GM23248 (cell line): ENCODE measurements at places on chromosomes 6 and 20.

GRCh38 chr20:37990571-37991151, 42.6 kb downstream of the TTI1 start:
- peak; percentile 94 for DNase-seq

DNA sequence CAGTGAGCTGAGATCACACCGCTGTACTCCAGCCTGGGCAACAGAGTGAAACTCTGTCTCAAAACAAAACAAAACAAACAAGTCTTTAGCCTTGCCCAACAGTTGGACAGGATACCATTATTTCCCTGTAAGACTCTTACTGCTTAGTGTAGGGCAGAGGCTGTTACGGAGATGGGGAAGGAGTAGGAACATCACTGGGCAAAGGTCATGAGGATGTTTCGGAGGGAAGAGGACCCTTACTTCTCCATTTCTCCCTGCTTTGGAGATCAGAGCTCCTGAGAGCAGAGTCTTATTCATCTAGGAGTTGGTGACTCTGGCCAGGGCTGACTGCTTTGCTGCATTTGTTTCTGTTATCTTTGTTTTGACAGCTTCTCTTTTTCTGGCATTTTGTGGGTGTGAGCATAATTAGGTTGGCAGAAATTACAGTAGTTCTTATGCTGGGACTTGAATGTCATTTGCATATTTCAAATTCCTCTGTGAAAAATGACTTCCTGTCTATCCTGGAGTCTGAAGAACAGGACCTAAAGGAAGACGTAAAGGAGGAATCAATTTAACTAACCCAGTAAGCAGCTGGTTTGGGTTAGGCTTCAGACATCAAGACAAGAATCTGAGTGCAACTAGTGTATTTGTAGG, 89.0 kb downstream of the CDS2 start:
- DNase-seq: peak; percentile 15

GRCh38 chr6:89140347-89141156, 5.3 kb upstream of the PM20D2 start:
- peak; percentile 65 for DNase-seq

GRCh38 chr6:139186692-139187091, 51.8 kb downstream of the HECA start:
- DNase-seq: no peak

DNA sequence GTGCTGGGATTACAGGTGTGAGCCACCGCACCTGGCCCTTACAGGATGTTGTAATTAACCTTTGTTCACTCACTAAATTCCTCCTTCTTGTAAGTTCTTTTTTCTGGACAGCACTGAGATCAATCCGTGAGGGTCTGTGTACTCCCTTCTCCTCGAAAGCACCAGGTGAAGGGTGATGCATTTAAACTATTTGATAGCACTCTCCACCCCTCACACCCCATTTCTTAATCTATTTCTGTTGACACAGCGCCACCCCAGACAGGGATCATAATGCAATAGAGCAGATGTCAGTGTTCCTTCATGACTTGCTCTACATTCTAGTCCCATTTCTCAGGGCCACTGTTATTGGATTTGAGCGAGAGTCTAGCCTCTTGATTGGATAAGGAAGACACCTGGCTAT, 46.3 kb downstream of the PPP1R14C start:
- DNase-seq: no peak

- peak; percentile 40 for DNase-seq
Measured at GRCh38 chr6:35419417-35419816, 32.7 kb upstream of the FANCE start.

DNA sequence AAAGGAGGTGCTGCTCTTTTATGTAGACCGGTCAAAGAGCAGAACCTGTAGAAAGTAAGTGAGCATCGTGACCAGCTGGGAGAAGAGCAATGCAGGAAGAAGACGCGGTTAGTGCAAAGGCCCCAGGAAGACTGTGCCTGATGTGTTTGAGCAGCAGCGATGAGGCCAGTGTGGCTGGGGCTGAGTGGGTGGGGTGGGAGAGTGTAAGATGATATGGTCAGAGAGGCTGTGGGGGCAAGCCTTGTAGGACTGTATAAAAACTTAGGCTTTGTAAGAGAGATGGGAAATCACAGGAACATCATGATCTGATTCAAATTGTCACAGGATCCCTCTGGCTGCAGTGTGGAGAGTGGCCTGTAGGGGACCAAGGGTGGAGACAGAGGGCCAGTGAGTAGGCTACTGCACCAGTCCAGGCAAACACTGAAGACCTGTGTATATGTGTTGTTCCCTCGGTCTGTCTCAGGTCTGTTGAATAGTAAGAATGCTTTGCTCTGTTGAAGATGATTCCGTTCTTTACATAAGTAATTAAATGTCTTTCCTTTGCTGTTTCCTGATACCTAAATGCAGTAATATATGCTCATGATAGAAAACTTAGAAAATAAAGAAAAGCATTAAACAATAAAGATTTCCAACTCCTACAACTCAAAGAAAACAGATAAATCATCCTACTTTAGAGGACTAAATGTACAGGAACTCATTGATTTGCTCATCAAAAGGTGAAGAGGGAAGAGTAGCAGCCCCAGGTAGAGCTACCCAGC, 23.6 kb upstream of the WFDC2 start:
- peak; percentile 45 for DNase-seq

DNA sequence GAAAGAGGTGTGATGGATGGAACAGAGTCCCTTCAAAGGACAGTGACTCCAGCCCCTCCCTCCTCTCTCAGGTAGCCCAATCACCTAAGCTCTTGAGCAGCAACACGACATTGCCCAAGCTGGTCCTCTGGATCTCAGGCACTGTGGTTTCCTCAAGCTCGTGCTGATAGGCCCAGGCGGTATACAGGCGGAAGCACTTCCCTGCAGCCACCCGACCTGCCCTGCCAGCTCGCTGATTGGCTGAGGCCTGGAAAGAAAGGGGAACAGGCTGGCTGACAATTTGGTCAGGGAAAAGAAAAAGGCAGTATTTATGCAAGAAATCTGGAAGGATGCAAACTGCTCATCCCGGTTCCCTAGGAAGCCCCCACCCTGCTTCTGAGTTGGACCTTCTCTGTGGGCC, 9.6 kb downstream of the C6orf136 start:
- DNase-seq: no peak

GRCh38 chr6:139050770-139051313, 22.3 kb downstream of the ABRACL start:
- no peak for DNase-seq

- DNase-seq: peak; percentile 39
Measured at GRCh38 chr20:43681468-43681942, 14.6 kb downstream of the MYBL2 start.

GRCh38 chr6:10730254-10730653, 7.4 kb downstream of the TMEM14C start:
- DNase-seq: no peak
